ENCODE measurements at places on chromosomes 5 and 9.

DNA sequence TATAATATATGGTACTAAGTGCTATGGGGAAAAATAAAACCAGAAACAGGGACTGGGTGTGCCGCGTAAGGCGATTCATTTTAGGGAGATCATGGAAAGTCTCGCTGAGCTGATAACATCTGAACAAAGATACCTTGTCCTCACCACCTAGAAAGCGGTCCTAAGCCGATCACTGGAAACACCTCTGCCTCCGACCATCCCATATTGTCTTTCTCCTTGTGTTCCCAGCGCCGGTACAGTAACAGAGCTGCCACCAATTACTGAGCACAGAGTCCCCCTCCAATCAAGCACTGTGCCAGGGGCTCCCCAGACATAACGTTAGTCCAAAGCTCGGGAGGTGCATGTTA is 704 bp downstream of the CCDC112 start:
- DNase-seq, result no peak

DNA sequence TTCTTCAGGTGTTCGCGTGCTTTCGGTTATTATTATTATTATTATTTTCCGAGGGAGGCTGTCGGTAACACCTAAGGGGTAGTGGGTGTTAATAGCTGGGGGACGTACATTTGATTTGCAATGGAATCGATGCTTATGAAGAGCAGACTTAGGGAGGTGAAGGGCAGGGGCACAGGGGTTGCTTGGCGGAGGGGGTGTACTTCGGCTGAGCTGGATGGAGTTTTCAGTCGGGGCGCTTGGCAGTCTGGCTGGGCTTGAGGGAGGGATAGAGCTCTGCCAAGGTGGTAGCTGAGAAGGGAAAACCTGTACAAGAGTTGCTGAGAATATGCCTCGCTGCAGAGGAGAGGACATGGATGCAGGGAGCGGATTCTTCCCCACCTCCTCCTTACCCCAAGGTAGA is 617 bp upstream of the PTPRD start:
- no peak for DNase-seq

DNA sequence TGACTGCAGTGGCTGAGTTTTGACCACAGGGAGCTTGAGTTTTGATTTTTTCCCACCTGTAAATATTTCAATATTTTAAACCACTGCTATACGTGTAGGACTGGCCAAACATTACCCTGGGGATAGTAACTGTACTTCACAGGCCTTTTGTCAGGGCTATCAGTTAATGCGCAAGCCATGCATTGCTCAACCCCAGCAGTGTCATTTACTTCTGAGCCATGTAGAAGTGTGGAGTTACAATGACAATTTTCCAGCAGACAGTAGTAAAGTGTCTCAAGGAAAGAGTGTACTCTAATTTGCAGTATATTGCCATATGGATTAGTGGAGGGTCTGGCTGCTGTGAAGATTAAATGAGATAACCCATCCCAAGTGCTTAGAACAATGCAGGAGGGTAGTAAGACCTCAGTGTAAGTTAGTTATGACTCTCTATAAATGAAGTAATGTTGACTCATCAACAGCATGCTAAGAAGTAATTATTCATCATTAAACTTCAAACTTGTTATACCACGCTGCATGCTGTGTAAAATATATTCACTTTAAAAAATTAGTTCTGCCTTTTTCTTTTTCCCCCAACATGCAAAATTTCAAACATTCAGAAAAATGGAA is 489.2 kb downstream of the KDM4C start:
- no peak for DNase-seq

DNA sequence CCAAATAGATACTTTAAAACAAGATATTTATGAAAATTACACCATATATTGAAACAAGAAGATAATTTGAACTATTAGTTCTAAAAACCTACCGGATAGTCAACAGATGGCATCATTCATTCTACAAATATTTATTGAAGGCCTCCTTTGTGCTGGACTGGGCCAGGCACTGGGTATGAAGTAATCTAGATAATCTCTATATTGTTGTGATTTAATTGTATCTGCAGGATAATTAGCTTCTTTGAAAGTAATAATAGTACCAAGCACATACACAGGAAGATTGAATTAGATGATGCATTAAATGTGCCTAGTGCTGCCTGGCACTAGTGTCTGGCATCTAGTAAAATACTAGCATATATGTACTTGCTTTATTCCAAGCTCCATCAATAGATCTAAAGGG is 735.2 kb upstream of the DMAC1 start:
- no peak for DNase-seq

DNA sequence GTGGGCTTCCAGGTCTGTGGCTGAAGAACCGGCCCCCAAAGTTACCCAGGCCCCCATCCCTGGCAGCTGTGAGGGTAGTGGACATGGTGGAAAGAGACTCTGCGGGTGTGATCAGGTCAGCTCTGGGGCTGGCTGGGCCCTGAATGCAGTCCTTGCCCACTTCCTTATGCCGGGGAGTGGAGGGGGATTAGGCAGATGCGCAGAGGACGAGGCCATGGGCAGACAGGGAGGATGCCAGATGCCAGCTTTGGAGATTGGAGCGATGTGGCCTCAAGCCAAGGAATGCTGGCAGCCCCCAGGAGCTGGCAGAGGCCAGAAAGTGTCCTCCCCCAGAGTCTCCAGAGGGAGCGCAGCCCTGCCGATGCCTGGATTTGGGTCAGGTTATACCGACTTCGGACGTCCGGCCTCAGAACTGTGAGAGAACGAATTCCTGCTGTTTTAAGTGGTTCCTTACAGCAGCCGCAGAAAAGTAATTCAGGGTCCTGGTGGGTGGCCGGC is 69.8 kb downstream of the ADAMTS2 start:
- DNase-seq, result no peak

- DNase-seq, result no peak
Measured at GRCh38 chr9:95573463-95573862, 56.7 kb upstream of the PTCH1 start.

DNA sequence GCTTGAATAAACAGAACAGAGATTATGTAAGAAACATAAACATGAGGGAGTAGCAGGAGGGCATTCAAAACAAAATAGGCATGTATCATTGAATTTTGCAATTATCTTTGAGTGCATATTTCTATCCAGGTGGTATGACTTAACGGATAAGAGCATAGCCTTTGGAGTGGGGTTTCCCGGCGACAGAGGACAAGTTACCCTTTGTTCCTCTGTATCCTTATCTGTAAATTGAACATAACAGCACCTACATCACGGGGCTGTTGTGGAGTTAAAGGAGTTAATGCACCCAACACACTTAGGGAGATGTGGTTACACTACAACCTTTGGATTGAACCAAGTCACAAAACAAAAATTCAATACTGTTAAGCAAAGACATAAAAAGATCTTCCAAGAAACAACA is 314.6 kb upstream of the KIF2A start:
- no peak for DNase-seq

- no peak for DNase-seq
Measured at GRCh38 chr5:154721481-154722058, 33.6 kb upstream of the LARP1 start.

GRCh38 chr5:39850291-39850690 is 425.5 kb upstream of the DAB2 start:
- DNase-seq, result no peak
